ENCODE measurements at places on chromosomes 5 and 9. TPM values are rescaled to one million over a fixed set of nuclear protein-coding genes. Genes with fewer than 3 reads are reported as not detected.

Gene LRRC19
- not detected for total RNA-seq

Gene MEIKIN
- not detected for total RNA-seq

Gene EMB
- total RNA-seq = 0.05 TPM

Gene HMMR
- 60.2 TPM for total RNA-seq

Gene CDC20B
- total RNA-seq = not detected

- no peak for DNase-seq
These were observed 7.7 kb upstream of the TSLP start for GRCh38 chr5:111063709-111064322.

DNA sequence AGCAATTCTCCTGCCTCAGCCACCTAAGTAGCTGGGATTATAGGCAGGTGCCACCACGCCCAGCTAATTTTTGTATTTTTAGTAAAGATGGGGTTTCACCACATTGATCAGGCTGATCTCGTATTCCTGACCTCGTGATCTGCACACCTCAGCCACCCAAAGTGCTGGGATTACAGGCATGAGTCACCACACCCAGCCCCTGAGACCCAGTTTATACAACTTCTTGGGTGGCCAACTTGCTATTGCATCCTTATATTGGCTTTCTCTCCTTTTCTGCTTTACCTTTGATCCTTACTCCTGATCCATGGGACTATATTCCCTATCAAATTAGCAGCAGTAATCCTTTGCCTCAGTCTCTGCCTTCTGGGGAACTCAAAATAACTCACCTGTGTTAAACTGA, 659.1 kb downstream of the PRELID2 start:
- DNase-seq = no peak

DNA sequence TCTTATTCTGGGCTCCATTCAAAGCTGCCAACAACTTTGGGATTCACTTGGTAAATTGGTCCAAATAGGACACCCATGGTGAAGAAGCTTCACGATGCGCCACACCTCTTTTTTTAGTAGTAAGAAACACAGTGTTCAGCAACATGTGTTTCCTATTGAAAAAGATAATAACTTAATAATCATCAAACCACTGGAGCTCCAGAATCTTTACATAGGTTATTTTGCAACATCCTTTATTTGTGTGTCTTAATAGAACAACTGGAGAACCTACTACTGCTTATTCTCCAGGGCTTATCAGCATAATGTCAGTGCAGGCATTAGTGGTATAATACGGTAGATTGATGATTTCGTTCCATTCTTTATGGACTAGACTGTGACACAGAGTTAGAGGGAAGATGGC, 63.3 kb upstream of the DAPK1 start:
- no peak for DNase-seq

DNA sequence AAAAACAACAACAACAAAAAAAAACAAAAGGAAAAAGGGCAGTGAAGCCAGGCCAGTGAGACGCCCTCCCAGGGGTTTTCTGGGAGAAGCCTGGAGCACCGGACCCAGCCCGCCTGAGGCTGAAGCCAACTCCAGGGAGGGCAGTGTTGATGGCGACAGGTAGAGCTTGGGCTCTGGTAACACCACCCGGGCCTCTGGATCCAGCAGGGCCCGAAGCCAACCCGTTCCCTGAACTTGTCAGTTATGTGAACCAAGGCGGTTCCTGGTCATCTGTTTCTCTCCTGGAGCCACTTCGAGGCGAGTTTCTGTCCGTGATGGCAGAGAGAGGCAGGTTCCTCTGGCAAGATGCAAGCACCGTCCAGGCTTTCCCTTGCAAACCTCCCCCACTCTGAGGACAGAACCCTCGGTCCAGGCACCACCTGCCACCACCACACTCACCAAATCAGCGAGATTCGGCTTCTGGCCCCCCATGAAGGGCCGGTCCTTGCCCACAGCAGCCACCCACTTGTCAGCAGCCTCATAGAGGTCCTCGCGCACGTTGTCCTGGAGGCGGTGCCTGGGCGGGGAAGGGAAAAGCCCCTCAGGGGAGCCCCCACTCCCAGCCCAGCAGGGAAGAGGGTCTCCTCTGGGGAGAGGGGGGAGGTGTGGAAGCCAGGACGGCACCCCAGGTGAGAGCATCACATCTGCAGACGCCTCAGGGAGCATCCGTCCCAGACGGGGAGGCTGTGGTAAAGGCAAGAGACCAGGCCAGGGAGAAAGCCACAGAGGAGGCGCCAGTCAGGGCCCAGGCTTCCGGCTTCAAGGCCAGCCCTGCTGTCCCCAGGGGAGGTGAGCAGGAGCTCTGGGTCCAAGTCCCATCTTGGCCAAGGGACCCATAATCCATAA, 5.4 kb downstream of the PTGES2 start:
- DNase-seq = no peak

DNA sequence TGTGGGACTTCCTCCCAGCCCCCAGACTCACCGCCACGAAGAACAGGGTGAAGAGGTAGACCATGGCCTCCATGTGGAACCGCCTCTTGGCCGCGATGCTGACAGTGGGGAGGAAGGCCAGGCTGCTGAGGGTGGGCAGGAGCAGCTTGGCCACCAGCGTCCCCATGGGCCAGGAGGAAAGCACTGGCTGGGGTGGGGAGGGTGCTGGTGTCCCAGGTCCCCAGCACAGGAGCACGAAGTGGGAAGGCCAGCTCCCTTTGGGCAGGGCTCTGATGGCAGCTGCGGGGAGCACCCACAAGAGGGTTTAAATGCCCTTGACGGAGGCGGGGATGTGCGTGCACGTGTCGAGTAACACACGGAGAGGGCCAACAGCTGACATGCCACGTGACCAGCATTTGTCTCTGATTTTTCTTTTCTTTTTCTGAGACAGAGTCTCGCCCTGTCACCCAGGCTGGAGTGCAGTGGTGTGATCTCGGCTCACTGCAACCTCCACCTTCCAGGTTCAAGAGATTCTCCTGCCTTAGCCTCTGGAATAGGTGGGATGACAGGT, at the start of gene MYMK:
Gene MYMK (minus strand): TSS at position 281 of the 550 bp plus-strand sequence. CDS start 115 bp downstream, at position 166.
- no peak for DNase-seq

GRCh38 chr5:107483231-107484024, 187.3 kb downstream of the EFNA5 start:
- no peak for DNase-seq

DNA sequence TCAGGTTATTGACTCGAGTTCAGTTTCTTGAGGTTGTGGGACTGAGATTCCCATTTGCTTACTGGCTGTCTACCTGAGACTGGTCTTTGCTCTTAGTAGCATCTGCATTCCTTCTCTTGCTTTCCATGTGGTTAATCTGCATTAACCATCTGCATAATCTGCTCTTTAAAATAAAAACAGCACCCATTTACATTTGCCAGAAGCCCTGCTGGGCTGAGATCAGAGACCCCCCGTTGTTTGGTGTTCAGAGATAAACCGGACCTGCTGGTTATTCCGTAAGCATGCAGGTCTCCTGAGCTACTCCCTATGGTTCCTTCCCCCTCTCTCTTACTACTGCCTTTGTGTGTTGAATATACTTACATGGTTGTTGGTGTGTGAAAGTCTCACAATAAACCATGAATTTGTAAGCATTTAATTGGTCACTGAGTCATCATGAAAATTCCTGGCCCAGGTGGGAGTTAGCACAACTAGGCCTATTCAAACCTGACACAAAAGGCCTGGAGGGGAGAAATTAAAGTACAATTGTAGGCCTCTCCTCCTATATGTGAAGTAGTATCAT, 396.7 kb downstream of the MRPS30 start:
- no peak for DNase-seq

GRCh38 chr5:11128021-11128420, 367.0 kb upstream of the DAP start:
- no peak for DNase-seq

DNA sequence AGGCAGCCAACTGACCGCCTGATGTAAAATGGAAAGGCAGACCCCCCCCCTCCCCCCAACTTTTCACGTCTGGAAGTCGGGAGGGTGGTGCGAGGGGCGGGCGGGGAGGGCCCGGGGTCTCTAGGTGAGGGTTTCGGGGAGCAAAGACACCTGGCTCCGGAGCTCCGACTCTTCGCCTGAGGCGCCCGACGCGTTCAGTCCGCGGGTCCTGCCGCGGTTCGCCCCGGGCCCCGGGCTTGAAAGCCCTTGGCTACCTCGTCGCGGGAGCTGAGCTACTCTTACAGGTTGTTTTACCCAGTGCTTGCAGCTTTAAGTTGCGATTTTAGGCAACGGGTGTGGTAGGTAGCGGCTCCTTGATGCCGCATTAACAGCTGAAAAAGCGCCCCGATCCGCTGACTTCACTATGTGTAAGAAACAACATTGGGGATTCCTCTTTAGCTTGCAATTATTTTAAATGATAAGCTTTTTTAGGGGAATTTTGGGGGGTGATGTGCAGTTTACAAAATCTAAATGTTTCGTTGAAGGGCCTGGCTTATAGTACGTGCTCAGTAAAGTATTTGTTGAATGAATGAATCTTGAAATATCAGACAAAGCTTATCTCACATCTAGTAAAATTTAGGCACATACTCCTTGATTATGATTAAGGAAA, 722 bp downstream of the CDC42SE2 start:
- DNase-seq = peak; percentile 52

DNA sequence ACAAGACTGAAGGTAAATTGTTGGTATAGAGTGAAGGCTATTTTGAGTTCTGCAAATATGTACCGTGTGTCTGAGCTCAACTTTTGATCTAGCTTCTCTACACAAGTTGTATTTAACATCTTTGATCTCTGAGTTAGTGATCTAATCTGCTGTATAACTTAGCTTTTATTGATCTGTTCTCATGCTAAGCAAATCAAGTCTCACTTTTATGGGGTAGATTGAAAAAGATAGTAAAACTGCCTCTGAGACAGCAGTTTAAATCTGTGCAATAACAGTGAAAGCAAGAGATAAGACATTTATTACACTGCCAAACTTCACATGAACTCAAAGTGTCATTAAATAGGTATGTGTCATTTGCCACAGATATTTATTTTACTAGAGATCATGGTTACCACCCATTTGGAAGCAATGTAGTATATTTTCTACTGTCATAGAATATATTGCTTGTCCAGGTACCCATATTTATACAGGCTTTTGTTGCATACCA, 477.3 kb downstream of the ISL1 start:
- DNase-seq = no peak

Data from dermis blood vessel endothelial cell (primary cell).